ENCODE measurements at places on chromosomes 13 and 19.

DNA sequence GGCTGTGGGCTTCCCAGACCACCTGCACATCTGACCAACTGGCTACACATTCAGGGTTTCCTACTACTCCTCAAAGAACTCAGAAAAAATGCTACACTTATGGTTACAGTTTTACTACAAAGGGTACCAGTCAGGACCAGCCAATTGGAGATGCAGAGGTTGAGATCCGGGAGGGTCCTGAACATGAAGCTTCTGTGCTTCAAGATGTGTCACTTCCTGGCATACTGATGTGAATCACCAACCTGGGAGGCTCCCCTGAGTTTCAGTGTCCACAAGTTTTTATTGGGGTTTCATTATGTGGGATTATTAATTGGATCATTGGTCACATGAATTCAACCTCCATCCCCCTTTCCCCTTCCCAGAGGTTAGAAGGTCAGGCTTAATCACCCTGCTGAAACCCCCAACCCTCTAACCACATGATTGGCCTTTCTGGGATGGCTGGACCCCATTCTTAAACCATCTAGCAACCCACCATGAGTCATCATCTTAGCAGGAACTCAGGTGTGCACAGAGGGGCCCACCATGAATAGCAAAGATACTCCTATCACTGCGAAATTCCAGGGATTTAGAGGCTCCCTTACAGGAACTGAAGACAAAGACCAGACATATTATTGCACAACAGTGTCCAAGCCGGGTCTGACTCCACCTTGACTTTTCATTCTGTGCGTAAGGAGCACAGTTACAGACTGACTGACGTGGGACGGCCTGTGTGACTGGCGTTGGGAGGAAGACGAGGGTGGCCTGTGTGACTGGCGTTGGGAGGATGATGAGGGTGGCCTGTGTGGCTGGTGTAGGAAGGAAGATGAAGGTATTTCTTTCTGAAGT is 90.7 kb downstream of the ATP8A2 start:
- DNase-seq = no peak

DNA sequence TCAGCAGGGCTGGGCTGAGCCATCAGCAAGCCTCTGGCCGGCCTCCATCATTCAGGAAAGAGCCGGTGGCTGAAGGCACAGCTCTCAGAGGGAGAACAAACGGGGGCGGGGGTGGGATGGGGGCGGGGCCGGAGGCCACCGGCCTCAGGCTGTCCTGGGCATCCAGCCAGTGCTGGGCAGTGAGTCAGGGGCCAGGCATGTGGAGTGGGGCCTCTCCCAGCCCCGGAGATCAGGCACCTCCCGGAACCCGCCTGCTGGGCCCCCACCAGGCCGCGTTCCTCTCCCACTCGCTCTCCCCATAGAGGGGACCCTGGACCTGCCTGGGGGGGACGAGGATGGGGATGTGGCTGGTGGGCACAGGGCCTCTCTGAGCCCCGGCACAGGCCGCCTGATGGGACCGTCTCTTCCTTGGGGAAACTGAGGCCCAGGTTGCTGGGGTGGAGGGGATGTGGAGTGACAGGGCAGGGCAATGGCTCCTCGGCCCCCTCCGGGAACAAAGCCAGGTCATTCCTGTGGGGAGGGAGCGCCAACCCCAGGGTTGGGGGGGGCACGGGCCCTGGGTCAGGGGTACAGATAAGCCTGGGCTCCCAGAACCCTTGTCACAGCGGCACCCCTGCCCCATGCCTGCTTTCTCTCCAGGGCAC is 12.9 kb downstream of the SPC24 start:
- peak; percentile 94 for DNase-seq

- DNase-seq = no peak
Measured at GRCh38 chr19:23512151-23512925, 117.1 kb upstream of the ZNF91 start.

DNA sequence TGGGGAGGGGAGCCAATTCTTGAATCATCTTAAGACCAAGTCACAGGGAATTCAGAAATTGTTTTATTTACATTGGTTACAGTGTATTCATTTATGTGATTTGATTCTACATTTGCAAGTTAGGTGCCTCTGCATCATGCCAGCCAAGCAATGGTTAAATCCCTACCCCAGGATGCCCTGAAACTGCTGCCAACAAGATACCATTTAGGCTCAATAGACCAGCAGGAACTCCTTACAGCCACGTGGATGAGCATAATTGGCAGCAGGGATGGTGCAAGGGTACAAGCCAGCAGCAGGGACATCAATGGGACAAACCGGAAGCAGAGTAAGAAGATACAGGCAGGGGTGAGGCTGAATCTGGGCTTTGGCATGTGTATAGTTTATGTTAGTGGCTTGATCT is 72.4 kb upstream of the NBEA start:
- DNase-seq = no peak

DNA sequence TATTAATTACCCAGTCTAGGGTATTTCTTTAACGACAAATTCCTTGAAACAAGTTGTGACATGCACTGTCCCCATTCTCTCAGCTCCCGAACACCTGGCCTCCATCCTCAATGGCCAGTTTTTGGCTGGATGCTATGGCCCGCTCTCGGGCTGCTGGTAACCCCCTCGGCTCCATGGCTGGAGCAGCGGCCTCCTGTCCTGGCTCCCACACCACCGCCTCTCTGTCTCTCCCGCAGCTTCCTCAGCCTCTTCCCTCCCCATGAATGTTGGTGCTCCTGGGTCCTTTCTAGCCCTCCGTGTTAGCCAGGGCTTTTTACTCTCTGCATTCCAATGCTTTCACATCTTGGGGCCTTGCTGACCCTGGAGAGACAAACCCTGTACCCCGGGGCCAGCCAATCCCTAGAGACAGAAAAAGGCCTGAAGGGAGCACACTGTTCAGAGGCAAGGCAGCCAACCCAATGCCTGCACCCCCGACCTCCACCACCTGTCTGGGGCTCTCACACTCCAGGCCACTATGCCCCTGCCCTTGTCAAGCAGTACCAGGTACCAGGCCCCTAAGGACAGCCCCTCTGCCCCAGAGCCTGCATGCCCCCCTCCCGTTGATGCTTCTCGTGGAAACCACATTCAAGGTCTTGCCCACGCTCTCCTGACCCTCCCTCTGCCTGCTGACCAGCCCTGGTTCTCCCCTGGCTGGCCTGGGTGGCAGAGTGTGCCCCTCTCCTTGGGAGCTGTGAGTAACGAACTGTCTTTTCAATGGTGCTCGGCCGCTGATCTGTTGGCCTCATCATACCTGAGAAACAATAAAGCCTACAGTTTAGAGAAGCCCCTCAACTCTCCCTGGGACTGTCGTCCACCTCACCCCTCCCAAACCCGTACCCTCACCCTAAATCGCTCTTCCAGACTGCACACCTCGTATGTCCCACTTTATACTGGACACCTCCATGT is 86.9 kb upstream of the GPR183 start:
- no peak for DNase-seq

GRCh38 chr13:59494560-59494970 is 669.2 kb downstream of the DIAPH3 start:
- peak; percentile 61 for DNase-seq

DNA sequence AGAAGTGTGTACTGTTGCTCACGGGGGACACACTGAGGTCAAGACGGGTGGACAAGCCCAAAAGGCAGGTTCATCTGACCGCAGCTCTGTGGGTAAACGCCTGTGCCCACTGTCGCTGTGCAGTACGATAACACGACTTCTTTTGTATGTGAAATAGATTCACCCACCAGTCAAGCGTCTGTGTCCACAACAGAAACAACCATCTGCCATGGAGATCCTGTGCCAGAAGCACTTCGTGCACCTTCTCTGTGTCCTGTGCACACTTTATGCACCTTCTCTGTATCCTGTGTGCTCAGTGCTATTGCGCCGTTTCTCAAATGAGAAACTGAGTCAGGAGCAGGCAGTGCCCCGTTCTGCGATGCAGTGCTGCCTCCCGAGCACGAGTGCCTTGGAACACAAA is 138.9 kb downstream of the ATP11A start:
- no peak for DNase-seq

DNA sequence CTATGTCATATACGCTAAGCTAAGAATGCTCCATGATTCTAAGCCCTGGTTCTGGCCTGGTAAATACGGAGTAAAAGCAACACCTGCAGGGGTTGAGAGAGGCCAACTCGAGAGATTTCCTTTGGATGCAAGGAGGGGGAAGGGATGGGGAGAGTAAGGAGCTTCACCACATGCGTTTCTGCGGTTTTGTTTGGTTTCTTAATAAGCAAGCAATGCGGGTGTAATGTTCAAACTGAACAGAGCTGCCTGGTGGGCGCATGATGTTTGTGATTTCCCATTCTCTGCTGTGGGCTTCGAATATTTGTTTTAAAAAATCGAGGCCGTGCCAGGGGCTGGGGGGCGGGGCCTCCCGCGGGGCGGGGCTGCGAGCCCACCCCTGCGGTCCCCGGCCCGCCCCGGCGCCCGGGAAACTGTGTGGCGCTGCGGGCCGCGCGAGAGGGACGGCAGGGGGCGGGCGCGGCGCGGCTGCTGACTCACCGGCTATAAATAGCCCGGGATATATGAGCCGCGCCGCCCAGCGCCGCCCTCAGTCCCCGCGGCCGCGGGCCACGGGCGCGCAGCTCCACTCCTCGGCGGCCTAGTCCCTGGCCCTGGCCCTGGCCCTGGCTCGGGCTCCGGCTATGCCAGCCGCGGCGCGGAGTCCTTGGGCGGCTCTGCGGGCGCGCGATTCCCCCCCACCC is 5.1 kb downstream of the BBC3 start:
- peak; percentile 78 for DNase-seq

DNA sequence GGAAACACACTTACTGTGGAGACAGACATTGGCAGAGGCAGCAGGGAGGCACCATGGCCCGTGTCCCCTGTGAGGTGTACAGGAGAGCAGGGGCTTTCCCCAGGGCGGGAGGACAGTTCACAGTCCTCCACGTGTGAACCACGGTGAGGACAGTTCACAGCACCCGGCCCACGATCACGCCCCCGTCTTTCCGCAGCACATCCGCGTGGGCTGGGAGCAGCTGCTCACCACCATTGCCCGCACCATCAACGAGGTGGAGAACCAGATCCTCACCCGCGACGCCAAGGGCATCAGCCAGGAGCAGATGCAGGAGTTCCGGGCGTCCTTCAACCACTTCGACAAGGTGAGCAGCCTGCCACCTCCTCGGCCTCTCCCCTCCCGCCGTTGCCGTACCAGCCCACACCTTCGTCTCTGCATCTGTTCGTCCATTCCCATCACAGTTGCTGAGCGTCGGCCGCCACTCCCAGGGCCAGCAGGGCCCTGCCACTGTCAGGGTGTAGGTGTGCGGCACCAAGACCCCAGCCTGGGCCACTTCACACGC is 17.4 kb downstream of the CAPN12 start:
- DNase-seq = no peak

GRCh38 chr19:17797424-17798201 is 2.7 kb downstream of the B3GNT3 start:
- DNase-seq = no peak

DNA sequence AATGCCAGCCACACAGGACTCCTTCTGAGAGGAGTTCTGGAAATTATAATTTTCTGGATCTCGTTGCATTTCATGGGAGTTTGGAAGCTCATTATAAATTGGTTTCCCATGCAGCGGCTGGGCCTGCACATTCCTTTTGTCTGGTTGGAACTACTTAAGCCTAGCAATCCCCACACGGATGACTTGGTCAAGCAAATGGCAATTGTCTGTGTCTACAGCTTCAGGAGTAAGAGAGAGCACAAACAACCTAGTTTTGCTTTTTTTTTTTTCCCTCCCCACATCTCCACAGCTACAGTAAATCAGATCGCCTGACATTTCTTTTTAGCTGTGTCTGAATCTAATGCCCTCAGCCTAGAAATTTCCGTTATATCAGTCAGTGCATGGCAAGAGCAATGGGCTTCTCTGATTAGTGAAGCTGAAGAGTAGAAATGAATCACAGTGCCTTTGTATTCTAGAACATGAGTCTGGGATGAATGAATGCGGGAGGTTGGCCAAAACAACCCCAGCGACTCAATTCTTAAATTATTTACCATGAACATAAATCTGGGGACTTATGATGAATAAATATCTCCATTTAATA is 15.1 kb downstream of the PCDH8 start:
- no peak for DNase-seq

DNA sequence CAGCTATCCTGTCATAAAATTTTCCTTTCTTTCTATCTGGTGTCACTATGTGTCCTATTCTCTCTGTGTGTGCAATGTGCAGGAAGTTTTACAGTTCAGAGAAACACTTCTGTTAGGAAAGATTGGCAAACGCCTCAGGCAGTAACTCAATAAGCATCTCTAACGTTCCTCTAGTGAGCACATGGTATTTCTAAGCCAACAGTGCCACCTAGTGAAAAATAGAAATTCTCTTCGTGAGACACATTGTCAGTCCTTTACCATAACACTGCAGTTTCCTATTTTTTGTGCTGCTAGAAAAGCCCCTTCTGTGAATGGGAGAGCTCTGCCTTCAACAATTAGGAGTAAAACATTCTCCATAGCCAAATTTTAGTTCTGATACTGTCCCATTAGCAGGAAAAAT is 50.7 kb downstream of the ZNF723 start:
- peak; percentile 19 for DNase-seq

GRCh38 chr13:74870865-74871264 is 611.1 kb downstream of the TBC1D4 start:
- DNase-seq = peak; percentile 63

GRCh38 chr19:43759515-43759914 is 4.8 kb upstream of the SMG9 start:
- DNase-seq = peak; percentile 88

DNA sequence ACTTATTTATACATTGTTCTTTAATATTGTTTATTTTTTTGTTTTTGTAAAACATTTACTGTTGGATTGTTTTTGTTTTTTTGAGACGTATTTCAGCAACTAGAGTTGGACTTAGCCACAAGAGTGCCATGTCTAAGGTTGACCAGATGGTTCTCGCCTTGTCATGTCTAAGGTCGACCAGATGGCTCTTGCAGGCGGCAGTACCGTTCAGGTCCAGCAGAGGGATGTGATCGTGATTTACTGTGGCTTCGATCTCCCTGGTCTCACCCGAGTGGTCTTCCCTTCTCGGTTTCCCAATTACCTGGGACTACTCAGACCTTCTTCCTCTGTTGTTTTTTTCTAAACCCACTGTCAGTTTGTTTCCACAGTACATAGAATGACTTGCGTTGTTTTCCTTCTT is 1438.6 kb downstream of the UQCRFS1 start:
- DNase-seq = no peak

DNA sequence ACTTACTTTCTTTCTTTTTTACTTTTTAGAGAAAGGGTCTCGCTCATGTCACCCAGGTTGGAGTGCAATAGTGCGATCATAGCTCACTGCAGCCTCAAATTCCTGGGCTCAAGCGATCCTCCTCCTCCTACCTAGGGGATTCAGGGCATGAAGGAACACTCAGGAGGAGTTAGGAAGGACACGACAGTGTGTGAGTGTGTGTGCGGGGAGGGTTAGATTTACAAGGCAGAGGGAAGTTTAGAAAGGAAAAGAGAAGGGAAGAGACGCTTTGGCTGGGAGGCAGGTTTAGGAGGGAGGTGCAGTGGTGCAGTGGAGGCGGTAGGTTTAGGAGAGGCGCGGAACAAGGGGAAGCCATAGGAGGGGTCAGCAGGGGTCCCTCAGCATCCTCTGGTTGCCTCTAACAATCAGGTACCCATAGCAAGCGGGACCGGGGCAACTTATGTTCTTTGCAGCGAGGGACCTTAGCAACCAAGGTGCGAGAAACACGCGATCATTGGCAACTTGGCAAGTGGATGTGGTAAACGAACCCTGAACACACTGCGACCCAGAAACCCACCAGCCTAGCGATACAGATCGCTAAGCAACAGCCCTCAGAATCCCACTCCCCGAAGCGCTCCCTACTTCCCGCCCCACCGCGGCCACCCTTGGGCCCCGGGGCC is 501 bp downstream of the SIRT2 start:
- peak; percentile 28 for DNase-seq

- no peak for DNase-seq
Measured at GRCh38 chr19:4044990-4045465, 21.7 kb downstream of the ZBTB7A start.

- DNase-seq = no peak
Measured at GRCh38 chr13:82341116-82341515, 1541.2 kb downstream of the SLITRK1 start.
